ENCODE measurements at places on chromosomes 5 and 9.

DNA sequence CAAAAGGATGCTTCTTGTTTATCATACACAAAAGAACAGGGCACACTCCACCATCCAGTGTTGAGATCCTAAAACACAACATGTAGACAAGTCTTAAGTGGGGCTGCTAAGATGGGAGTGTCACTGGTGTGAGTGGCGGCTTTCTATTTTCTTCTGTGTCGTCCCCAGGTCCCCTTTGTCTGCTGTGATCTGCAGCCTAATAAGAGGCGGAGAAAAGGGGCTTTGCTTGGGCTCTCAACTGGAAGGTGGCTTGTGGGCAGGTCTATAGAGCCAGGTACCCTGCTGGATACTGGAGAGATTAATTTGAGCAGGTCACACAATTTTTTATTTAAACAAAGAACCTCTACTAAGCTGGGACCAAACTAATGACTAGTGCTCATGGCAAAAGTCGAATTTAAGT is 126.1 kb upstream of the SAP30L start:
- no peak for DNase-seq

- no peak for DNase-seq
Observed at GRCh38 chr9:115127191-115127817, 9.3 kb upstream of the TNC start.

DNA sequence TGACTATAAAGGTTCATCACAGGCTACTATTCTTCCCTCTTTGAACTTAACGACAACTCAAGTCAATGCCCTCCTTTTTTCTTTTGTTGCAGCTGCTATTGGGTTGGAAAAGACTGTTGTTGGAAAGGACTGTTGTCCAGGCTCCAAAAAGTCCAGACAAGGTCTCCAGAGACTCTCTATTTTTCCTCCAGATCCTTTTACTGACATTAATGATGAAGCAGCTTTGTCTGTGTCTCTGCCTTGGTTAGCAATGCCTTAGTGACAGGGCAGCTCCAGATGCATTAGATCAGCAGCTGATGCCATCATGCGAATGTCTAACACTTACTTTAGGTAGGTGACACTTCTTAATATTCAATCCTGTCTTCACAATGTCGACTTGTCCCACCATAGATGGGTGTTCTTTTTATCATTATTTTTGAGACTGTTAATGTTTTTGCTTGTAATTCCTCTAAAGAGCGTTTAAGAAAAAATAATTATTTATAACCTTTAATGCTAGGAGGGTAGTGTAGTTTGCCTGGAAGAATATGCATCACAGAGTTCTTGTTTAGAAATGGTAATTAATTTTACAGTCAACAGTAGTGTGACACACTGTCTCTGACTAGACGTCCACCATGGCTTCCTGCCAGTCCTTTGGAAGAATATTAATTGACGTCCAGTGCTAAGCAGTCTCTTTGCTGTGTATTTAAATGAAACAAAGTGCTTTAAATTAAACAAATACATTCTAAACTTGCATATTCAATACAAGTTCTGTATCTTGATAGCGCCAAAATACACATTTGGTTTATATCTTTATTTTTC is 492.2 kb downstream of the NR2F1-AS1 start:
- no peak for DNase-seq

- DNase-seq: no peak
Observed at GRCh38 chr9:35920051-35920620, 10.8 kb downstream of the SPAAR start.

DNA sequence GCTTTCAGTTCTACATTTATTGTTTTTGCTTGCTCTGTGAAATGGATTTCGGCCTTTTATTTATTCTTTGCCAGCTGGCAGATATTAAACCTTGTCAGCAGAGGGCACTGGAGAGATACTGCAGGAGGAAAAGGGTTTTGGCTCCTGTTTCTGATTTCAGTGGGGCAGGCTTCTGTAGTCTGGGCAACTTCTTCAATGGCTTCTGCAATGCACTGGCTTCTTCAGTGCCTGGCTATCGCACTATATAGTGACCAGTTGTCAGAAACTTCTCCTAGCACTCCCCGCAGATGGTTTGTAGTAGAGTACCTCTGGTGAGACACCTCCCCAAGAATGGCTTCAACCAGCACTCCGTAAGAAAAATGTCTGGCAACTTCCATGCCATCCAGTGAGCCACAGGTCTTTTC is 3.2 kb upstream of the NFX1 start:
- DNase-seq: no peak

DNA sequence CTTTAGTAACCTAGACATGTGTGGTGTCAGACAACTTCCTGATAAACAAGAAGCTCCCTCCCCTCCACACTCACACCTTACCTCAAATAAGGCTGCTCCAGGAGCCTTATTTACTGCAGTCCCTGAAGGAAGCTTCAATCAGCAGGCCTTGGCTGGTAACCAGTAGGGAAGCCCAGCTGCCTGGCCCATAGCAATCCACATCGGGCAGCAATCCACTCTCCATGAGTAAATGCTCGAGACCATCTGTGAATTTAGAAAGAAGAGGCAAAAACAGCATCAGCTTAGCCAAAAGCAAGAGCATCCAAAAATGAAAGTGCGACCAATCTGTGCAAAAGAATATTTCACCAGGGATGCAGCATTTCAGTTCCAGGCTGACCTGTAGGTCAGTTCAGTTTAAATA is 213.3 kb upstream of the TUSC1 start:
- no peak for DNase-seq

DNA sequence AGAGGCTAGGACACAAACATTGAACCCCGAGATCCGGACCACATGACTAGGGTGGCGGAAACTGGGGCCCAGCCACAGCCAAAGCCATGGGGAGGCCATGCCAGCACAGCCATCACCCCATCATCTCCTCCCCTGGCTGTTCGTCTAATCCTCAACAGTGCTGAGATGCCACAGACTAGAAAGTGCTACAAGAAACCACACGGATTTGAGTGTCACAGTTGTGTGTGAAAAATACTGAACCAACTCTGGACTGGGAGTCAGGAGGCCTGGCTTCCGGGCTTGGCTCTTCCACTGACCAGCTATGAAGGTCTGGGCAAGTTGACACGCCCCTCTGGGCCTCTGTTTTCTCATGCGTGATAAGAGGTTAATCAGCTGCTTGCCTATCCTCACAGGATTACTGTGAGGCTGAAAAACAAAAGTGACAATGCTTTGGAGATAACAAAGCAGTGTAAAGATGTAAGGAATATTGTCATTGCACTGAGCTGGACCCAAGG is 38.8 kb upstream of the SHB start:
- no peak for DNase-seq

DNA sequence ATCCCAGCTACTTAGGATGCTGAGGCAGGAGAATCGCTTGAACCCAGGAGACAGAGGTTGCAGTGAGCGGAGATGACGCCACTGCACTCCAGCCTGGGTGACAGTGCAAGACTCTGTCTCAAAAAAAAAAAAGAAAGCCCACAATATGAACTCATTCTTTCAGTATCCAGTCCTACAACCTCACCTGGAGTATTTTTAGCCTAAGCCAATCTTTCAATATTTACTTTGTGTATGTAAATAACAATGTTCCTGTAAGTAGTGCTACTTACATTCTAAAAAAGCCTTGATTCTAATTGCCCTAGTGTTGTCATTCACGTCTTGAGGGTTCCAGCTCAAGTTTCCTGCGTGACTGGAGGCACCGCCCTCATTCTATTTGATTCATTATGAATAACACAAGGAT is 62.0 kb downstream of the BHMT start:
- no peak for DNase-seq

DNA sequence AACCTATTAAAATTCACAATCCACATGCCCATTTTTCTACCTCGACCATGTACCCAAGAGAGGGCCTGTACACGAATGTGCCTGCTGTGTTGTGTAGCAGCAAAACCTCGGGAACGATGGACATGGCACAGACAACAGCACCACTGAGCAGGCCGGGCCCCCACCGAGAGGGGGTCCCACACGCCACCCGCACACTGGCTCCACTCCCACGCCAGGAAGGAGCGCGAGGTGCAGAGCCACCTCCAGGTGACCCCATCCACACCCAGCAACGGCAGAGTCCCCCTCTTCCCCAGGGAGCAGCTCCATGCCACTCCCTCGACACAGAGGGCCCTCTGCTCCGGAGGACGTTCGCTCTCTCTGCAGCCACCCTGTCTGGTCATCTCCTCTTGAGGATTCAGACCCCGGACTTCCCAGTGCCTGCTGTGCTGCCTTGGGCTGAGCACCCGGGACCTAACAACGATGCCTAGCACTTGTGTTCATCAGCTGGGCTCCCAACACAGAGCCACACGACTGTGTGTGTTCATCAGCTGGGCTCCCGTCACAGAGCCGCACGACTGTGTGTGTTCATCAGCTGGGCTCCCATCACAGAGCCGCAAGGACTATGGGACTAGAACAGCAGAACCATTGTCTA is 25.3 kb upstream of the ADAMTS2 start:
- DNase-seq: no peak

GRCh38 chr9:2785060-2785950 is 58.6 kb downstream of the PUM3 start:
- no peak for DNase-seq

DNA sequence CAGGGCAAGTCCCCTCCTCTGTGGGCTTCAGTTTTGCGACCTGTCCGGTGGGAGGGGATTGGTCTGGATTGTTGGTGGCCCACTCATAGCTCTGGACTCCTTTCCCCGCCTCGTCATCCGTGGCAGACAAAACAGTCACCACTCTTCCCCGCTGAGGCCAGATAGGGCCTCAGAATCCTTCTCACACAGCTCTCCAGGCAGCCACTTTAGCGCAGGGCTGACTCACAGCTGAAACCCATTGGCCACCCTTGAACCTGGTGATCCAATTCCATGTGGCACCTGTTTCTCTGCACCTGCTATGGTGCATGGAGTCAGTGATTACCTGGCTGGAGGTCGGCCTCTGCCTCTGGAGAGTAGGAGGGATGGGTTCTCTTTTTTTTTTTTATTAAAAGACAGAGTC is 15.8 kb upstream of the CACFD1 start:
- DNase-seq: no peak

DNA sequence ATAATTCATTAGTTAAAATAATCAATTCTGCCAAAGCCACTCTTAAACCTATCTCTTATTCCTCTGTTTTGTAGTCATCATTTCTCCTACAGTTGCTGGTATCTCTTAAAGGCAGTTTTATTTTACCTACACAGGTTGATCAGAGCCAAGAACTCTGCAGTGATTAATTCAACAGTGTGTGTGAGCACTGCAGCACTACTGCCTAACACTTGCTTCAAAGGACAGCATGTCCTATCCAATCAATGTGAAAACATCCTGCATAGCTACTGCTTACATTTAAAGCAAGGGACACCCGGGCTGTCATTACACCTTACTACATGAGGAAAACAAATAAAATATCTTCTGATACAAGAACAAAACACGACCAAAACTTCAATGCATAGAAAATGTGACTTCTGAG is 45.1 kb upstream of the HK3 start:
- DNase-seq: no peak

- no peak for DNase-seq
Observed at GRCh38 chr9:31210978-31211570, 1173.4 kb upstream of the ACO1 start.

- no peak for DNase-seq
Observed at GRCh38 chr9:121944711-121945191, 148.4 kb downstream of the TTLL11 start.

GRCh38 chr5:112669328-112669963 is 68.2 kb upstream of the APC start:
- no peak for DNase-seq

GRCh38 chr9:95482621-95483020 is 34.1 kb downstream of the PTCH1 start:
- DNase-seq: no peak

GRCh38 chr5:64587370-64587769 is 81.6 kb downstream of the RGS7BP start:
- DNase-seq: no peak

DNA sequence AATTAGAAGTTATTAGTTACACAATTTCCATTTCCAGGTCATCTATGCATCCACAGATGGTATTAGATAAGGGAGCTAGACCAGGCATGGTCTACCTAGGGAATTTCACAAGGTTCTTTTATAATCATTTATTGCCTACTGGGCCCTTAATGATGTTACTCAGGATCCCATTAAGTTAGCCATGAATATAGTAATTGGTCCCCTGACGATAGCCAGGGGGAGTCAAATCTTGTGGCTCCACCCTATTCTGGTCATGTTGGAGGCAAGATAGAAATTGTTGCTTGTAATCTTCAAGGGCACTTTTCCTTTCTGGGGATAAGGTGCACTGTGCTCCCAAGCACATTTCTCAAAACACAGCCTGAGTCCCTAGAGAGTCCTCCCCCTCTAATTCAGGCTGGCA is 14.1 kb upstream of the ELL2 start:
- no peak for DNase-seq

DNA sequence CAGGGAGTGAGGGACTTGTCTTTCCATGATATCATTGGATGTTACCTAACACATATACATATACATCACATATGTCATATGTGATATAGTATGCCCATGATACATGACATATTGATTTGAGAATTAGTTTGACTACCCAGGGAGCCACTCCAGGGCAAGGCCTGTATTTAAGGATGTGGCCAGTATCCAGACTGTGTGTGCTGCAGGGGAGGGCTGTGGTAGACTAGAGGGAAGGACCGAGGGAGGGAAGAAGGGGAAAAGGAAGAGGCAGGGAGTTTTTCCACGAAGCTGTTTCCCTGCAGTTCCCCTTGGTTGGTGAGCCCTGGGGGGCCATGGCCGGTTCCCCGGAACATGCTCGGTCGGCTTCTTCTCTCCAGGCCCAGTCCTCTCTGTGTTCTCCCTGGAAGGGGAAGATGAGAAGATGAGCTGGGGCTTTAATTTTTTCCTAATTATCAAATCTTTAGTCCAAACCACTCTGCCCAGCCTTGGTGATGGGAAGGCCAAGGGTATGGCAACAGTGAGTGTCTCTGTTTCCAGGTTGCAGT is 48.7 kb downstream of the NSUN2 start:
- no peak for DNase-seq

GRCh38 chr5:138754699-138755057 is 1.5 kb downstream of the CTNNA1 start:
- DNase-seq: no peak

DNA sequence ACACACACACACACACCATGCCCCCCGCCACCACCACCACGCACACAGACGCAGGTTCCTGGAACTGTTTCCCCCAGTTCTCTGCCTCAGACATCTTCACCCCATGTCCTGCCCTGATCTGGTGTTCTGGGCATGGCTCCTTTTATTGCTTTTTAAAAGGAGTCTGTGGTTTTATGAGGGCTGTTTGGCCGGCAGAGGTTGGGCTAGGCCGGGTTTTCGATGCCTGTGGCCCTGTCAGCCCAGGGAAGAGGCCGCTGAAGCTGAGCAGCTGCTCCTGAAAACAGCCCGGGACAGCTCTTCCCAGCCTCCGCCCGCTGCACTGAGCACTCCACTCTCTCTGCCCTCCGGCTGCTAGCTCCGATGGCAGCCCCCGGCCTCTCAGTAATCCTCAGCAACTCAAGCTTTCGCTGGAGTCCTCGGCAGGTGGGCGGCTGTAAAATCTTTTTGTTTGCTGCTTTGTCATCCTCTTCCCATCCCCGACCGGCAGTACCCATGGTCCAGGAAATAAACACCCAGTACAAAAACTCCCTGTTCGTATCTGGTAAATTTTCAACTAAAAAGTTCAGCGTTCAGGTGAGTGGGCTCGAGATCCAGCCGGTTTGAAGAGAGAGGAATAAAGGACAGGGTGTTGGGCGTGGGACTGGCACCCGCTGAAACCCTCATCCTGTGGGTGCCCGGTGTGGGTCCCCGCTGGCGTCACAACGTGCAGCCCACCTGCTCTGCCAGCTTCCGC is 103.0 kb upstream of the ERCC6L2 start:
- DNase-seq: no peak

All from stimulated activated CD8-positive, alpha-beta memory T cell treated with anti-CD3 and anti-CD28 coated beads, Interleukin-15, amount 100 ng/mL, for 24 hours (primary cell).